SK-MEL-5 (cell line): ENCODE measurements at places on chromosomes 3 and 15. TPM values are rescaled to one million over a fixed set of nuclear protein-coding genes. Genes with fewer than 3 reads are reported as not detected.
A peak's percentile ranks its signal among the peaks of the same experiment; 100 is the strongest.

DNA sequence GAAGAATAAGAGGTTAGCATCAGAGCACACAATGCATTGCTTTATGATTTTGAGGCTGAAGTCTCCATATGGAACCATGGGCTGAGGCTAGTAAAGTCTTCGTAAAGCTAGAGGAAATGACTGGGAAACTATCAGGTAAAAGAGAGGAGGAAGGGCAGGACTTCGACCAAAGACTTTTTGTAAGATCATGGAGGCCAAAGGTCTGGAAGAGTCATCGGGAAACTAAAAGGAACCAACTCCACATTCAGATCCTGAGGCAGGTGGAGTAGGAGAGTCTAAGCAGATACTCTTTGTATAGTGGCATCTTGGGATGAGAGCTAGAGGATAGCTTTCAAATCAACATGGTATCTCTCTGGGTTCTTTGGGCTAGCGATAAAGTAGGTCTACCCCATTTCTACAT, 36.3 kb downstream of the SEMA6D start:
- DNase-seq = no peak

DNA sequence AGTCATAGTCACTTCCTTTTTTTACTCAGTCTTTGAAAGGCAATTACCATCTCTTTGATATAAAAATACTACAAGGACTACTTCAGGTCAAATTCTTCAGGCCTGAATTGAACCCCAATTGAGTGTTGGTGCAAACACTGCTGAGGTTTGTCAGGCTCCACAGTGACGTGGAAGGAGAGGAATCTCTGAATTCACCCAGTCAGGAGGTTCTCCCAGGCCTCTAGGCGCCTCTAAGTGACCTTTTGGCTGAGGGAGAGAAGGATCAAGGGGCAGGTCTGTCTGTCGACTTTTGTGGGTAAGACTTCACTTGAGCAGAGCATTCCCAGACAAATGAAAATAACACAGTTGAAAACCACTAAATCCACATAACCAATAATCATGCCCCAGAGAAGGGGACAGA, 227.6 kb upstream of the CHRNA7 start:
- DNase-seq = peak; percentile 91

The HYAL1 gene
- 0.24 and 1.1 TPM in 2 replicates for total RNA-seq

GRCh38 chr15:101242999-101243336, 8.9 kb downstream of the CHSY1 start:
- DNase-seq = no peak

The TMCO5A gene
- not detected in 2 replicates for total RNA-seq

DNA sequence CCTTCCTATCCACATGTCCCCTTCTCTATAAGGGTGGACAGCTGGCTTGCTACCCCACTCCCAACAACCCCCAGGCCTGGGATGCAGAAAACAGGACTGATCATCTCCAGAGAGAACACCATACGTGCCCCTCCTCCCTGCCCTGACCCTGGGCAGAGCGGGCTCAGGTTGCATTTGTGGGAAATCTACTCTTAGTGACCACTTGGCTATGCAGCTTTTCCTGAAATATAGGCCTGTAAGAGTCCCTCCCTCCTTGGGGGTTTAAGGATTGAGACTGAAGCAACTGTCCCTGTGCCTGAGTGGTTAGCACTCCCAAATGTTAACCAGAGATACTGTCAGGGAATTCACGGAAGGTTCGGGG, 11.7 kb downstream of the SH2D7 start:
- no peak for DNase-seq

- no peak for DNase-seq
Measured at GRCh38 chr15:40582726-40583246, 11.3 kb upstream of the KNL1 start.

- DNase-seq = no peak
Measured at GRCh38 chr3:49727154-49727923, 3.6 kb upstream of the GMPPB start.

The LPP gene
- total RNA-seq = 20.2 and 21.0 TPM in 2 replicates
